ENCODE measurements at places on chromosomes 13 and 19. TPM values are rescaled to one million over a fixed set of nuclear protein-coding genes. Genes with fewer than 3 reads are reported as not detected.

- no peak for DNase-seq
These were observed 10.2 kb downstream of the RAB20 start for GRCh38 chr13:110551284-110551683.

Gene KLF1
- total RNA-seq: 0.21 TPM

GRCh38 chr19:49855676-49856573, 5.0 kb downstream of the PTOV1 start:
- DNase-seq: no peak

Gene ZNF578
- total RNA-seq: 0.32 TPM

Gene CCDC8
- total RNA-seq: not detected

- DNase-seq: no peak
These were observed 65.1 kb downstream of the CHST8 start for GRCh38 chr19:33686687-33687480.

Gene ZNF208
- 1.7 TPM for total RNA-seq

GRCh38 chr19:1074544-1075283, 7.7 kb downstream of the ARHGAP45 start:
- DNase-seq: peak; percentile 93

- DNase-seq: no peak
These were observed 364.9 kb downstream of the OXGR1 start for GRCh38 chr13:96629331-96629730.

Gene ZNF415
- 1.0 TPM for total RNA-seq

Gene HAUS5
- 42.5 TPM for total RNA-seq

DNA sequence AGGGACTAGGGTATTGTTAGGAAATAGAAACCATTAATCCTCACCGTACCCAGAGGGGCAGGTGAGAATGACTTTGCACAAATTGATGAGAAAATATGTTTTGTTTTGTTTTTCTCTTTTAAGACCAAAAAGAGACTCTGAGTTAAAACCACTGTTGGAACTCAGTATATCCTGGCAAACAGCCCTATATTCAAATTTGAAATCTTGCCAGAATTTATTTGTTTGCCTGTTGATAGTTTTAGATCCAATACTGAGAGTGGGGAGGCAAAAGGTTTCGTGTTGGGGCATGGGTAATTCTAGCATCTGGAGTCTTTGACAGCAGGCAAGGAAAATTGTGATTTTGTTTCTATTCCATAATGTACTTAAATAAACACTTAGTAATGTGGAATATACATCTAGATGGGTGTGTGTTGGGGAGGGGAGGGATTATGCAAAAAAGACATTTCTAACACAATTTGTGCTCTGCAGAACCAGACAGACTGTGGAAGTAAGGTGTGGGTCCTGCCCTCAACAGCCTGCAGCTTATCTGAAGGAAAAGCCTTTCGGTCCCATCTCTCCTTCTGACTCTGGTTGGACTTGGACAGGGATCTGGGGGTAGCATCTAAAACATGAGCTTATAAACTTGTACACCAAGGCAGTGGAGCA, 190.7 kb downstream of the OXGR1 start:
- no peak for DNase-seq

DNA sequence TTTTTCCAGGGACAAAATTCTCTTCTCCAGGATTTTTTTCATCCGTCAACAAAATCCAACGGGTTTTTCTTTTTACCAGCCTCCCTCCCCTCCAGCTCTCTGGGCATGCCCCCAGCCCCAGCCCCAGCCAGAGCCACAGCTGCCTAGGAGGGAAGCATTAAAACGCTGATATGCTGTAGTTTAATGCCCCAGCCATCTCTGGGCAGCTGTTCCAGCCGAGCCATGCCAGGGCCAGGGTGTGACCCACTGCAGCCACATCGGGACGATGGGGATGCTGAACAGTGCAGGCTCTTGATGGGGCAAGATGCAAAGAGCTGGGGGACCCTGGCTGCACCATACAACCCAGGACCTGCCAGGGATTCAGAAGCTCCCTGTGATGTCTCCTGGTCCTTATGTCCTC, 32.1 kb downstream of the TSHZ3 start:
- DNase-seq: no peak

Gene CA11
- 14.9 TPM for total RNA-seq

GRCh38 chr13:50511877-50512341, 331.6 kb downstream of the DLEU7 start:
- no peak for DNase-seq

- no peak for DNase-seq
These were observed 244.8 kb downstream of the COG6 start for GRCh38 chr13:39900106-39900750.

DNA sequence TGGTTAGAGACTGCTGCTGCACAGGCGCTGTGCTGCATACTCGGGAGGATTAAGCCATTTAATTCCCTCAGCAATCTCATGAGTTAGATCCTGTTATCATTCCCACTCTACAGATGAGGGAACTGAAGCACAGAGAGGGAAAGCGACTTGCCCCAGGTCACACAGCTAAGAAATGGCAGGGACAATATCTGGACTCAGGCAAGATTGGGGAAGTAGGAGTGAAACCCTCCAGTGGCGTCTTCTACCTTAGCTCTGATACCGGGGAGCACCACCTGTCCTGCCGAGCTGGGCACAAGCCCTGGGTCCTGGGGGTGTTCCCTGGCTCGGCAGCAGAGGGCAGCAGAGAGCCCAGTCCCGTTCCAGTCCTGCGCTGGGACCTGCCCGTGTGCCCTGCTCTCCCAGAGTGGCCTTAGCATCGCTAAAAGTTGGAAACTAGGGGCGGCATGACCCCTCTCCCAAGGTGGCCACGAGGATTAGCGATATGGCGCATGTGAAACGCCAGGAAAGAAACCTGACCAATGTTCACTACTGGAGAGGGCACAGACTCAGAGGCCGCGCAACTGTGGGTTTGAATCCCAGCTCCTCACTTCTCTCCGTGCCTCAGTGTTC, 20.5 kb downstream of the CYTH2 start:
- DNase-seq: peak; percentile 86

DNA sequence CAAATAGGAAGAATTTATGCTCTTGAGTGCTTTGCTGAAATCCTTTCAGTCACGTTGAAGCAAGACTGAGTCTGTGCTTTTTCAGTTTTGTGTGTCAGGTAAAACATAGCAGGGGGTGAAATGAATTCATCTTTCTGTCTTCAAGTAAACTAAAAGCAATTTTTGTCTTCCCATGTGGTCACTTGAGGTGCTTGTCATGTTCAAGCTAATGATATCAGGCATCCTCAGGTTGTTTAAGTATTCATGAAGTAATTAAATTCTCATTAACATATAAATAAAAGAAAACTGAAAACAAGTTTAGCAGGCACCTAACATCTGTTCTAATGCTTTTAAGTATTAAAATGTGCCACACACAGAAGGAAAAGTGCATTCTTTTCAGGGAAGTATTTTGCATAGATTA, 2701.3 kb downstream of the PCDH9 start:
- DNase-seq: no peak

Gene CATSPERD
- total RNA-seq: not detected

DNA sequence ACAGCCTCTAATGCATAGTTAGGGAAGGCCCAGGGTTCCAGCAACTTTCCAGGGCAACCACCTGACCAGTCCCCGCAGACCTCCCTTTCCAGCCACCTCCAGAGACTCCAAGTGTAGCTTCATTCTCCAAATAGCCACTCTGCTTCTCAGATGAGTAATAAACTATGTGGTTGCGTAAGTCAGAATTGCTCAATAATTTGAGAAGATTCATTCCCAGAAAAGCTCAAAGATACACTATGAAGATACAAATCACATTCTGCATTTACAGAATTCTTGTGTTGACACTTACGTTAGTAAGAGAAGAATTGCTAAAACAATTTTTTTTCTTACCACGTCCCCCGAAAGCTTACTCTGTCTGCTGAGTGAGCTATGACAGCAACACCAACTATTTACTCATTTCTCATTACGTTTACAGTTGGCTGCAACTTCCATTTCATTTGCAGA, 8.2 kb upstream of the LATS2 start:
- no peak for DNase-seq

All from activated naive CD4-positive, alpha-beta T cell treated with anti-CD3 and anti-CD28 coated beads for 36 hours (primary cell).